ENCODE measurements at places on chromosomes 7 and 10.

DNA sequence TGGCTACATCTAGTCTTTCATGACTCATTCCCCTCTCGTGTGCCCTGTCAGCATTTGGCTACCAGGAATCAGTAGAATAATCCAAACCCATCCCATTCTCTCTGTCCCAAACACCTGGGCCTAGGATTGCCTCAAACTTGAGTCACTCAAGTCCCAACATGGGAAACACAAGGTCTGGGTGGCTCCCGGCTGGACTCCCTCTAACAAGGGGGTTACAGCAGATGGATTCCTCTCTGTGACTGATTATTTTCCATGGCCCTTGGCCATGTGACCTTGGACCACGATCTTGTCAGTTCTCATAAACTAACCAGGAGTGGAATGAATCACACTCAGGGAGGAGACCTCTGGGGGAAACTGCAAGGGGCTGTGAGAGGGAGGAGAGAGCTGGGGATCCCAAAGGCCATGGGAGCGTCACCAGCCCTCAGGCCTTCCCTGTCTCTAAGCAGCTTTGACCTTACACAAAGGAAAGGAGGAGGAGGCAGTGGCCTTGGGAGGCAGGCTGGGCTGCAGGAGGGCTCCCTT, 533.1 kb downstream of the KCNMA1 start:
- no peak for DNase-seq

- DNase-seq = no peak
Measured at GRCh38 chr10:126123466-126123865, 227.1 kb downstream of the FANK1 start.

DNA sequence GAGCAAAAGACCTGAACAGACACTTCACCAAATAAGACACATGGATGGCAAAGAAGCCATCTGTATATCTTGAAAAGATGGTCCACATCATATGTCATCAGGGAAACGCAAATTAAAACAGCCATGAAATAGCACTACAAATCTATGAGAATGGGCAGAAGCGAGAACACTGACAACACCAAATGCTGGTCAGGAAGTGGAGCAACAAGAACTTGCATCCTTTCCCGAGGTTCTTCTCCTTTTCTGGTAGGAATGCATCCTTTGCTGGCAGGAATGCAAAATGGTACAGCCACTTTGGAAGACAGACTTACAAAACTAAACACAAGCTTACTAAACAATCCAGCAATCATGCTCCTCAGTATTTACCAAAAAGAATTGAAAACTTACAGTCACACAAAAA, 60.0 kb downstream of the PIK3AP1 start:
- DNase-seq = no peak

- peak; percentile 10 for DNase-seq
Measured at GRCh38 chr7:23211589-23211988, 29.7 kb downstream of the NUP42 start.

- DNase-seq = no peak
Measured at GRCh38 chr10:127151981-127152699, 44.3 kb downstream of the INSYN2A start.

DNA sequence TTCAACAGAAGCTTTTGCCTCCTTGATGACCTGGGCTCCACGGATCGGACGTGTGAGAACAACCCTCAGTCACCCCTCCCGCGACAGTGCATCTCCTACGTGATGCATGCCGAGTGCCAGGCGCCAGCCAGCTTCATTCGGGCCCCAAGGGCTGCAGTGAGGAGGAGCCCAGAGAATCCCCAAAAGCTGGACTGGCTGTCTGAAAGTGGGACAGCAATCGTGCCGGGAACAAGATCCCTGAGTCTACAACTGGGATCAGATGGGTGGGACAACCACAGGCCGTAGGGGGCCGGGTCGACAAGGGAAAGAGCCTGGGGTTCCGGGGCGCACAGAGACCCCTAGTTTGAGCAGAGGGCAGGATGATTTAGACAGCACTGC, 27.2 kb downstream of the EBF3 start:
- no peak for DNase-seq

Data from NCI-H526 (cell line).